ENCODE measurements at places on chromosomes 3 and 15.

DNA sequence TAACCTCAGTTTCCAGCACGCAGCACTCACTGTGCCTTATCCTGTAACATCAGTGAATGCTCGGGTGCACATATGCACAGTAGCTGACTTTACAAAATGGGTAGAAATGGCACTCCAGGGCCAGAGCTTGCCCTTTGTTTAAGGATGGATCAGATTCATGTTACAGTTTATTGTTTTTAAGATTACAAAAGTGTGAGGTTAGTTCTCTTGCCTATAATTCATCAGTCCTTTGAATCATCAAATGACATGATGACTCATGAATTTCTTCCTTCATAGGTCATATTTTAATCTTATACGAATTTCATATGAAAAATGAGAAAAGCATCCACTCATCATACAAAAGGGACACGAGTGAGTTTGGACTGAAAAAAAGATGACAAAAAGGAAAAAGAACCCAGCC is 545.3 kb downstream of the GBE1 start:
- no peak for DNase-seq

- DNase-seq: no peak
These were observed 3.8 kb downstream of the GOLIM4 start for GRCh38 chr3:168091941-168092340.

GRCh38 chr3:149333176-149333859 is at the start of gene TM4SF18:
Gene TM4SF18, minus strand, starts transcription at chr3:149333636. Its CDS starts 254 bp downstream, at chr3:149333382.
- DNase-seq: no peak

GRCh38 chr3:195758721-195759353 is 38.1 kb downstream of the MUC20 start:
- no peak for DNase-seq

DNA sequence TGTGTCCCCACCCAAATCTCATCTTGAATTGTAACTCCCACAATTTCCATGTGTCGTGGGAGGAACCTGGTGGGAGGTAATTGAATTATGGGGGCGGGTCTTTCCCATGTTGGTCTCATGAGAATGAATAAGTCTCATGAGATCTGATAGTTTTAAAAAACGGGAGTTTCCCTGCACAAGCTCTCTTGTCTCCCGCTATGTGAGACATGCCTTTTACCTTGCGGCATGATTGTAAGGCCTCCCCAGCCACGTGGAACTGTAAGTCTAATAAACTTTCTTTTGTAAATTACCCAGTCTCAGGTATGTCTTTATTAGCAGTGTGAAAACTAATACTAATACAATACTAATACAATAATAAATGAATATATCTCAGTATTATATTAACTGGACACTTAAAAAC is 9.9 kb upstream of the YEATS2 start:
- no peak for DNase-seq

Data from GF-D8 (cell line).